ENCODE measurements at places on chromosomes 3 and 15. TPM values are rescaled to one million over a fixed set of nuclear protein-coding genes. Genes with fewer than 3 reads are reported as not detected.

The DNAH1 gene
- polyA plus RNA-seq, result 6.0 TPM

The PDZRN3 gene
- polyA plus RNA-seq, result 1.1 TPM

The PCOLCE2 gene
- 29.2 TPM for polyA plus RNA-seq

The CNTN4 gene
- polyA plus RNA-seq, result 13.9 TPM

The PAQR5 gene
- not detected for polyA plus RNA-seq

The CDHR4 gene
- polyA plus RNA-seq, result not detected

The GOLGA6L7 gene
- not detected for polyA plus RNA-seq

The FBXO40 gene
- polyA plus RNA-seq, result not detected

The EPB42 gene
- polyA plus RNA-seq, result not detected

The GABRR3 gene
- polyA plus RNA-seq, result not detected

The DPPA4 gene
- polyA plus RNA-seq, result 1.2 TPM

The GRK7 gene
- 0.16 TPM for polyA plus RNA-seq

The C15orf39 gene
- 0.44 TPM for polyA plus RNA-seq

The CD276 gene
- 70.4 TPM for polyA plus RNA-seq

The TRIM42 gene
- not detected for polyA plus RNA-seq

The PLAAT1 gene
- 10.7 TPM for polyA plus RNA-seq

The TMEM207 gene
- polyA plus RNA-seq, result not detected

The FRMD4B gene
- 6.2 TPM for polyA plus RNA-seq

The TRANK1 gene
- 15.5 TPM for polyA plus RNA-seq

The RAB6B gene
- 60.8 TPM for polyA plus RNA-seq

The FXR1 gene
- 109 TPM for polyA plus RNA-seq

The THUMPD3 gene
- 35.0 TPM for polyA plus RNA-seq

The NEIL1 gene
- polyA plus RNA-seq, result 18.6 TPM

The EPHA3 gene
- 33.0 TPM for polyA plus RNA-seq

The IL17RE gene
- not detected for polyA plus RNA-seq

The KLHL24 gene
- 86.1 TPM for polyA plus RNA-seq

The P3H2 gene
- 0.68 TPM for polyA plus RNA-seq

All from neural cell (in vitro differentiated cells).